ENCODE measurements at places on chromosomes 5 and 9.

GRCh38 chr9:38233796-38234355 lies 158.6 kb upstream of the ALDH1B1 start:
- no peak for DNase-seq

DNA sequence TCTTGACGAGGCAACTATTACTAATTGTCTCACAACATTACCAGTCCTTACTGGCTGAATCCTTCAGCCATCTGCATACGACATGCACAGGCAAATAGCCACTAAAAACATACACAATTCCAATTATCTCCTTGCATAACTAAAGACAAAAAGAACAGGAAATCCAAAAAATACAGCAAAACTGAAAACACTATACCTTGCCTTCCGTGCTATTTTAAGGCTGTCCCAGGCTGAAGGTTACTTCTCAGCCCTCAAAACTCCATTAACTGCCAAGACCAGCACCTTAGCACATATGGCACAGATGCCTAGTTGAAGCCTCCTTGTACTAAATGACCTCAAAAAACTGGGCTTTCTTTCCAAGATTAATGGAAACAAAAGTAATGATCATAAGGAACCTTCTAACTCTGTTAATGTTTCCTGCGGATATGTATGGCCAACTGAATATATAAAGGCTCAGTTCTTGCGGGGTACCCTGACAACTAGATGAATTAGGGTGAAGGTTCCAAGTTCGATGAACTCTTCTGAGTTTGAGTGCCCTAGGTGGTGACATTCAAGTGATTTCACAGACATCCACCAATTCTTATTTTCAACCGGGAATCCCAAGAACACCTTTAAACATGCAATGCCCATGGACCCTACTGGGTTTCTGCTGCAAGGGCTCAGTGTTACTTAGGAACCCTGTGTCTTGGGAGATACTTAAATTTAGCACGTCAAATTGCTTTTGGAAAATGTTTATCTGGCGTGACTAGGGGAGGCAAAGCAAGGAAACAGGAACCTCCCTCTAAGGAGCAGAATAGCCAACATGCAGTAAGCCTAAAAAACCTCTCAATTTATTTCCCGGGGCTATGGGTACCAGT lies 455.3 kb downstream of the RAB3C start:
- DNase-seq = no peak

GRCh38 chr9:134802216-134802795 lies 78.3 kb upstream of the FCN2 start:
- DNase-seq = no peak

- DNase-seq = peak; percentile 53
Observed at GRCh38 chr9:125961072-125961471, 213.9 kb downstream of the PBX3 start.

DNA sequence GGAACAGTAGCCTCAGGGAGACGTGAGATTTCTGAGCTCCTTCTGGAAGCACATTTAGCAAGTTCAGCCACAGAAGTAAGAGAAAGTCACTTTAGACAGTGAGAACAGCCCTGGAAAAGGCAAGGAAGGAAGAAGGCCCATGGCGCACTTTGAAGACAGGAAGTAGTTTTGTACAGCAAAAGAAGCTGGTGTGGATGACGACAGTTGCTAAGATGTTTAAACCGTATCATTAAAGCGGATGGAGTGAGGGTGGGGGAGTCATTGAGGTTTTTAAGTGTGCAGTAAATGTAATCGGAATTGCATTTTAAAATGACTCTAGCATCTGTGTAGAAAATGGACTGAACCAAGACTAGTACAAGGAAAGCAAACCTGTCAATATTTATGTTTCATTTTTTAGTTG lies 15.3 kb upstream of the TRPM3 start:
- DNase-seq = no peak

GRCh38 chr5:76303921-76304320 lies 99.2 kb upstream of the IQGAP2 start:
- DNase-seq = no peak

GRCh38 chr5:178499352-178499751 lies 90.8 kb downstream of the COL23A1 start:
- DNase-seq = no peak

- DNase-seq = no peak
Observed at GRCh38 chr5:108102463-108102862, 279.4 kb downstream of the FBXL17 start.

GRCh38 chr9:16290169-16290568 lies 580.3 kb downstream of the BNC2 start:
- no peak for DNase-seq

GRCh38 chr9:87816036-87816435 lies 66.6 kb upstream of the SPATA31E1 start:
- DNase-seq = no peak

DNA sequence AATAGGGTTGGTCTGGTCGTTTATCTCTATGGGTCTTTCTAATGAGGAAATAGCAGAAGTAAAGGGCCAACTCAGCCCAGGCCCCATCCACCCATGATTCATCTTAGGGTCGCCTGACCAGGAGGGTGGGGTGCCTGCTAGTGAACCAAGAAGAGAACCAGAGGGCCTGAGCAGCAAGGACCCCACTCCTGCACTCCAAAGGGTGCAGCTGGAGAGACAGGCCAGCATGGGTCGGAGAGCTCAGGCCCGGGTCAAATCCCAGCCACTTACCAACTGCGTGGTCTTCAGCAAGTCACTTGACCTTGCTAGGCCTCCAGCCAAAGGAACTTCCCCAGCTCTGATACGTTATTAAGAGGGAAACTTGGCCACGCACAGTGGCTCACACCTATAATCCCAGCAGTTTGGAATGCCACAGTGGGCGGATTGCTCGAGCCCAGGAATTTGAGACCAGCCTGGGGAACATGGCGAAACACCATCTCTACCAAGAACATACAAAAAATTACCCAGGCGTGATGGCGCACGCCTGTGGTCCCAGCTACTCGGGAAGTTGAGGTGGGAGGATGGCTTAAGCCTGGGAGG lies 4.3 kb downstream of the BBLN start:
- DNase-seq = no peak

GRCh38 chr9:137606005-137606621 lies 627 bp downstream of the ARRDC1 start:
- peak; percentile 40 for DNase-seq

DNA sequence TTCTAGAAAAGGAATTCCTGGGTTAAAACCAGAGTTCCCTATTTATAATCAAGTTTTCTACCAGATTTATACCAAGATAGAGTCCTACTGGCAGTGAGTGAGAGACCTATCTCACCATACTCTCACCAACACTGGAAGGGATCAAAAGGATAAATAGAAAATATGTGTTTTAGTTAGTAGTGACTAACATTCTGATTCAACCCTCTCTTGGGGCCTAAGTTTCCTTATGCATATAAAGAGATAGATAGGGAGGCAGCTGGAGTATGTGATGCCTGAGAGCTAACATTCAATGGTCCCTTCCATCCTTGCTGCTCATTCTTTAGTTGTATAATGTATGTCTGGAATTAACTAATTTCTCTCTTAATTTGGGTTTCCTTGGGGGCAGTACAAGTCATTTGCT lies 32.0 kb downstream of the CKMT2 start:
- DNase-seq = no peak

DNA sequence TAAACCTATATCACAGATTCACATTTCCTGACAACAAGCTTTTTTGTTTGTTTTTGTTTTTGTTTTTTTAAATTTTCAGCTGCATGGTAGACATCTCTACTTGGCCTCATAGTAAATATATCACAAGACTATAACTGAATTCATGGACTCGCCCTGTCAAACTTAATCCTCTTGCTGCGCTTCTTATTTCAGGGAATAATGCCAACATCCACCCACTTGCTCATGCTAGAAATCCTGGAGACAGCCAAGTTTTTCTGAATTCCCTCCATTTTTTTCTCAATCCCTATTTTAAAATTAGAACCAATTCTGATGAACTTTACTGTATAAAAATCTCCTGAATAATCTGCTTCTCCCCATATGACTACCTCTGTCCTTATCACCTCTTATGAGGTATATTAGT lies 283.6 kb upstream of the RPS23 start:
- DNase-seq = no peak

GRCh38 chr5:59099270-59099994 lies 516.6 kb downstream of the RAB3C start:
- DNase-seq = no peak

- no peak for DNase-seq
Observed at GRCh38 chr9:88085476-88085875, 52.8 kb downstream of the SPATA31C2 start.

DNA sequence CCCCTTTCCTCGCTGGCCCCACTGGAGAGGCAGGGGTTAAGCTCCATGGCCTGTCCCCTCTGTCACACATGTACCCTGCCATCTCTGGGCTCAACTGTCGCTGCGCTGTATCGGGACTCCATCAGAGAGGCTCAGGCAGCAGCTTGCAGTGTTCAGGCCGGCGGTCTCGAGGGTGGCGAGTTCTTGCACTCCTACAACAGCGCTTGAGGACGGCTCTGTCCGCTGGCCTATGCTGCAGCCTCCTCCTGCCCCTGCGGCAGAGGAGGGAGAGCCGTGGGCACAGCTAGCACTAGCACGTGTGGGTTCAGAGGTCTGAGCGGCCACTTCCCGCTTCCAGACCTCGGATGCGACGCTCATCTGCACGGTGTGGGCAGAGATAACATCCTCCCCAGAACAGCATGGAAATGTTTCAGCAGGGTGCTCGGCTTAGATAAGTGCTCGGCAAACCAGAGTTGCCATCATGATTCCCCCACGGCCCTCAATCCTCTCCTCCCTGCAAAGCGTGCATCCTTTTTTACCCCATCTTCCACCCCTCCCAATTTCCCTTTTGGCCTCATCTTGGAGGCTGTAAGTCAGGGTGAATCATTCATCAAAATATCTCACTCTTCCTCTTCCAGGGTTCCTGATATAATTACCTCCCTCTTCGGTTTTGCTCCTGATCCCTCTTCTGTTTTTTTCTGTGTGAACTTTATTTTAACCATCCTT lies 41.9 kb upstream of the FUBP3 start:
- peak; percentile 44 for DNase-seq

DNA sequence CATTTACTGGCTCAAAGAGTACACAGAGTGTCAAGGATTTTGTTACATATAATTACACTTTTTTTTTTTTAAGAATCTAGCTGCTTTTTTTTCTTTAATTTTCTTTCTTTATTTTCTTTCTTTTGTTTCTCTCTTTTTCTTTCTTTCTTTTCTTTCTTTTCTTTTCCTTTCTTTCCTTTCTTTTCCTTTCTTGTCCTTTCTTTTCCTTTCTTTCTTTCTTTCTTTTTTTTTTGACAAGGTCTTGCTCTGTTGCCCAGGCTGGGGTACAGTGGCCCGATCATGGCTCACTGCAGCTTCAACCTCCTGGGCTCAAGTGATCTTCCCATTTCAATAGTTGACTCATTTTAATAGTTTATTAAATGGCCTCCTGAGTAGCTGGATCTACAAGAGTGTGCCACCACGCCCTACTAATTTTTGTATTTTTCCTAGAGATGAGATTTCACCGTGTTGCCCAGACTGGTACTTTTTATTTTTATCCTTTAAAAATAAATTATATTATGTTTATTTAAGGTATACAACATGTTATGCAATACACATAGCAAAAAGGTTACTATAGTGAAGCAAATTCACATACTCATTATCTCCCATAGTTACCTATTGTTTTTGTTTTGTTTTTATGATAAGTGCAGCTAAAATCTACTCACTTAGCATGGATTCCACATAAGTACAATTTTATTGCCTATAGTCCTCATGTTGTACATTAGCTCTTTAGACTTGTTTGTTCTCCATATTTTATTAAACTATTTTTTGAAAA lies 381.5 kb upstream of the KLF4 start:
- DNase-seq = no peak

DNA sequence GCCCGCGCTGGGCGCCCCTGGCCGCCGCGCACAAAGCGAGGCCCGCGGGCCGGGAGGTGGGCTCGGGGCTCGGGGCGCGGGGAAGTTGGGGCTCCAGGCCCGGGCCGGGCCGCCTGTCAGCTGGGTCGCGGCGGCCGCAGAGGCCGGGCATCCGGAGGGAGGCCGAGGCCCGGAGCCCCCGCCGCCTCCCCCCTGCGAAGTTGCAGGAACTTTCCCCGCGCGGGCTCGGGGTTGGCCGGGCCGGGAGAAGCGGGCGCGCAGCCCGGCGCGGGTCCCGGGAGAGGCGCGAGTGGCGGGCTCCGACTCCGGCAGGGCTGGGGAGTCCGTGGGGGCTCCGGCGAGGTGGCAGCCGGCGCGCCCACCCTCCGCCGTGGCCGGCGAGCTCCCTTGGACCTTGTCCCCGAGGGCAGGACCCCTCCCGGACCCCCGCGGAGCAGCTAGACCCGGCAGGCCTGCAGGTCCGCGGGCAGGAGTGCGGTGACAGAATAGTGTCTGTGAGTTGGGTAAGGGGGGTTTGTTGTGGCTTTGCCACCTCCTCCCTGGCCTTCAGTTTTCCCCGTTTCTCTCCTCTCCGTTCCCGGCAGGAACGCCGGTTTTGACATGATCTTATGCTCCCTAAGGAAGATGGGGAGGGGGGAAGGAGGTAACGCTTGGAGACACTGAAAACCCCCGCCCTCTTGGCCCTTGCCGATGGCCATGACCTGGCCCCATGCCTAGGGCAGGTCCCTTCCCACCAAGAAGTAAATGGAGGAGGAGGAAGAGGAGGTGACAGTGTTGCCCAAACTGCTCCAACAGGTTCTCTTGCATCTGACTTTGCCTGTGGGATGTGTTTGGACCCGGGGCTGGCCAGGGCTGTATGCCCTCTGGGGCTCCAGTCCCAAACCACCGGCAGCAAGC lies 942 bp downstream of the PHF2 start:
- DNase-seq = peak; percentile 55

DNA sequence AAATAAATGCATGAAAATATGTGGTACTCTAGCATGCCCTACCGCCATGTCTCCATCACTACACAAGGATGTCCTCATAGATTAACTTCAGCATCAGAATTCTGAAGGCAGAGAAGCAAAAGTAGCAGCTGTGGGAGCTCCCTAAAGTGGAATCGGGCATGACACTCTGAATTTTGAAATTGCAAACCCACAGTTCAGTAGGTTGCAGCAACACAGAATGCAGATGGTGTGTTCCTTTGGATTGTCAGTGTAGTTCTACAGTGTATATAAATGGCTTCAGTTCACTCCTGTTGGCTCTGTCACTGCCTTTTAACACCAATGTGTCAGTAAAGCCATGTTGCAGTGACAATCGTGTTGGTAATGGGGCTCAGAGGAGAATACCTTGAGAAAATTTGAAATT lies 973.6 kb upstream of the WWC1 start:
- peak; percentile 44 for DNase-seq

- no peak for DNase-seq
Observed at GRCh38 chr9:130714586-130715110, 21.1 kb downstream of the EXOSC2 start.

DNA sequence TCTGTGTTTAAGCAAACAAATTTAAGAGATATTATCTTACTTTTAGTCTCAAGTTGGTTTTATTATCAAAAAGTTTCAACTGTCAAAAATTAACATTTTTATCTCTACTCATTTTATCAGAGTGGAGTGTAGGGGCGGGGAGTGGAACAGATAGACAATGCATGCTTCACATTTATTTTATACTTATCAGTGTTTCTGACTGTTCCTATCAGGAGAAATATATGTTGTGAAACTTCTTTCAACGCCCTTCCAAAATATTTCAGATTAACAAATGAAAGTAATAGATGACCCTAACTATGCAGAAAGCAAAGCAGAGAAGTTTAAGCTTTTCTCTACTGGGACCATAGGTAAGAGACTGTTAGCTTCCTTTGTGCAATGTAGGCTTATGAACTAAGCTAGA lies 44.9 kb upstream of the MAST4 start:
- DNase-seq = no peak
